H54 (cell line): ENCODE measurements at places on chromosomes 5 and 9.

DNA sequence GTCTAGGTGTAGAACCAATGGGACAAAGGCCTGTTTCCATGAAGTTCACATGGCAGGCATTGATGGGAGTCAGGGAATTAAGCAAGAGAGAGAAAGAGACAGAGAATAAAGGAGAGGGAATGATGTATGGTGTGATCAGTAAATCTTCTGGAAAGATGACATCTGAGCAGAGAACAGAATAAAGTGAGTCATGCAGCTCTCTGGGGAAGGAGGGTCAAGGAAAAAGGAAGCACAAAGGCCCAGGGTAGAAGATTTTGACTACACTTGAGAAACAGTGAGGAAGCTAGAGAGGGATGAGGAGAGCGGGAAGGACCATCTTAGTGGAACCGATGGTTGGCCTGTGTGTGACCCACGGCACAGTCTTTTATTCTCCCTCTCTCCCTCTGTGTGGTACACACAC, 425.9 kb downstream of the SPOCK1 start:
- no peak for DNase-seq

DNA sequence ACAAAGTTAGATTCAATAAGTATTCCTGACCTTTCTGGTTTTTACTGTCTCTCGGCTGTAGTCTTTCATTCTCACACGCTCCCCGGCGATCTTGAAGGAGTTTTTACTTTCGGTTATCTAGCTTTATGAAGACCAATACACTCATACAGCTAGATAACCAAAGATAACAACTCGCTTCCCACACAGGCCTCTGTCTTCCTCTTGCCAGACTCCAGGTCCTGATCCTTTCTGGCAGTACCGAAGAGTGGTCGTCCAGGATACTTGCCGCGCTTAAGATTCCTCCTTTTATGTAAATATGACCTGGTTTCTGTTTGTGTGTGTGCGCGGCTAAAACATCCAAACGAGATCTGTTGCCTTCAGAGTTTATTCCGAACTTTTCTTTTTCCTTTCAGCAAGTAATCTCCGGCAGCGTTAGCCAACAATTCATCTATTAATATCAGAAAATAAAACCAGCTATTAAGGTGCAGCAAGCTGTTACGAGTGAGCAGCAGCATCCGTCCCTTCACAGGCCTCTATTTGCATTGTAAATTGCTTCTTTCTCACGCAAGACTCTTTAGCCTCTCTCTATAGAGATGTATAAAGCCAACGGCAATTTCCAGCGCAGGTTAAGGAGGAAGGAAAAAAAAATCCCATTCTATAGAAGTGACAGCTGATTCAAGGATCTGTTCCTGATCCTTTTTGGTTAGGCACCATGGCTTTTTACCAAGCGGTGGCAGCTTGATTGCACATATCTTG, 216.1 kb downstream of the MEF2C start:
- DNase-seq: no peak

GRCh38 chr5:126108470-126108869, 314.7 kb upstream of the GRAMD2B start:
- DNase-seq: no peak

DNA sequence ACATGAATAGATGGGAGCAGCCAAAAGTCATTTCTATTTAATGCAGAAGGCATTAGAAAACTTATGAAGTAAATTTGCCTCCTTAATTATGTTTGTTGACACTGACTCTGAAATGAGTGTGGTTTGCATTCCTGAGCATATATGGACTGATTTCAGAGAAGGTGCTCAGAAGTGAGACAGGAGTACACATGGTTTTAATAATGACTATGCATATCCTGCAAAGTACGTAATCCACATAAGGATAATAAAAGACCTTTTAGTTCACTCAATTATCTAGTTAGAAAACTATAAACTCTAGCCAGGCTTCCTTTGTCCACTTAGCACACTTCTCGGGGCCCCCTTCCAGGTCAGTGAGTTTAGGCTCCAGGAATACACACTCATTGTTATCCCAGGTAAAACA, 75.7 kb upstream of the SNX2 start:
- no peak for DNase-seq

DNA sequence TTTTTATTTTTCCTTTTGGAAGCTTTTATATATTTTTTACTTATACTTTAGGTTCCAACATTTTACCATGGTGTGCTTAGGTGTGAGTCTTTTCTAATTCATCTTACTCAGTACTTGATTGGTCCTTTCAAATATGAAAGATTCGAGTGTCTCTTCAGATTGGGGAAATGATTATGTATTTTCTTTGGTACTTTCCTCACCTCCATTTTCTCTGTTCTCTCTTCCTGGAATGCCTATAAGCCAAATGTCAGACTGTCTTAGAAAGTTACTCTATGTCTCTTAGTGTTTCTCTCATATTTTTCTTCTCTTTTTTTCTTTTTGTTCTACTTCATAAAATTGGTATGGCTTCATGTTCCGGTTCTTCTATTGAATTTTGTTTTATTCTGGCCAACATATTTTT, 119.6 kb upstream of the SV2C start:
- no peak for DNase-seq

DNA sequence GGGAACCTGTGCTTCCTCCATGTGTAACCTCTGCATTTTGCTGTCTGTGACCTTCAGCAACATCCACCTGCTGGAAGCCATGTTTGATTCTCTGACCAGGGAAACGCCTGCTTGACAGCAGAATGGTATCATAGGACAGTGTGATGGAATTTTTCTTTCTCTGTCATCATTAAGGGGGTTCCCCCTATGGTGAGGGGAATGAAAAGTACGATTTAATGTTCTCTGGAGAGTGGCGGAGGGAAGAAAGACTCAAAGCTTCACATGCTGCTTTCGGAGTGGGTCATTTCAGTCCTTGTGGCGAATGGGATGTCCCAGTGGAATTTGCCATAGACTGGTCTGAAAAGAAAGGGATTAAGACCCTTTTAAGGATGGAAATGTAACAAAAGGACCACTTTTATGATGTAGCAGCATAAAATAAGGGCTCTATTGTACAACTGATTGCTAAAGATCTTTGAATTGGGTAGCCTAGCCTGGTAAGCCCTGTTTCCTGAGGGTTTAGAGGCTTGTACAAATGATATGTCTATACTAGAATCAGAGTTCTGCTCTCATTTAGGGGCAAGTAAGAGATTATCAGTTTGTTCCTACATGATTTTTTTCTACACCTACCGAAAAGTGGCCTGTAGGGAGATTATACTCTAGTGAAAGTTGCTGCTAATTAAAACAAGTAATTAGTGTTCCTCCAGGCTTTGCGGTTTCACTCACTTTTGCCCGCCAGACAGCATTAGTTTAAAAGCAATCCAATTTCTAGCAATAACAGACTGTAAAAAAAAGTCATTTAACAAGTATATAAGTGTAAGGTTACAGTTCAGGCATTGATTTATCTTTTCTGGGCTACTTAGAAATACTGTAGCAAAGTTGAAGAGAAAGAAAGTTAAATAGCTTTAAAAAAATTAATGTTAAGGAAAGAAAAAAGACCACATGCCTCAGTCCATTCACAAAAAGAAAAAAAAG, 904.5 kb downstream of the NR2F1-AS1 start:
- no peak for DNase-seq

GRCh38 chr5:71586052-71586940, 844 bp upstream of the MCCC2 start:
- peak; percentile 16 for DNase-seq

DNA sequence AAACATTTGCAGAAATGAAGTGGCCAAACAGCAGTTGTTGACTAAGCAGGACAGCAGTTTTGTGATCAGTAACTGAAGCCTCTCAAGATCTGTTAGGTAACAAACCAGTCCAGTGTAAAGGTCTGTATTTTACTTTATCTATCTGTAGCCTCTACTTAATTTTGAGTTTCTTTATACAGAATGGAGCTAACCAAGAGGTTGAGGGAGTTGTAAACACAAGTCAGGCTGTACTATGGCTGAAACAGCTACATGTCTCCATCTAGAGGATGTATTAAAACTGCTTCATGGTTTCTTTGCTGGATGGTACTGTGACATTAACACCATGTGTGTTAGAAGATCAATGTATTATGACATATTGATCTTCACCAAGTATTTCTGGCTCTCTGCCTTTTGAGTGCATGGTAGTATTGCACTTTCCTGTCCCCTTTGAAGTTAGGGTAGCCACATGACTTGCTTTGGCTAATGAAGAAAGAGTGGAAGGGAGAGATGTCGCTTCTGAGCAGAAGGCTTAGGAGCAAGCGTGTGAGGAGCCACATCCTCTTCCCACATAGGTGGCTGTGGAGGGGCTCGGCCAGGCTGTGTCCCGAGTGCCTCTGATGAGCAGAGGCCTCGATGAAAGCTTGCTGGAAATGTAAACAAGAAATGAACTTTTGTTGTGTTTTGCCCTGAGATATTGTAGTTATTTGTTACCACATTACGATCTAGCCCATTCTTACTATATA, 105.6 kb upstream of the PCA3 start:
- no peak for DNase-seq

DNA sequence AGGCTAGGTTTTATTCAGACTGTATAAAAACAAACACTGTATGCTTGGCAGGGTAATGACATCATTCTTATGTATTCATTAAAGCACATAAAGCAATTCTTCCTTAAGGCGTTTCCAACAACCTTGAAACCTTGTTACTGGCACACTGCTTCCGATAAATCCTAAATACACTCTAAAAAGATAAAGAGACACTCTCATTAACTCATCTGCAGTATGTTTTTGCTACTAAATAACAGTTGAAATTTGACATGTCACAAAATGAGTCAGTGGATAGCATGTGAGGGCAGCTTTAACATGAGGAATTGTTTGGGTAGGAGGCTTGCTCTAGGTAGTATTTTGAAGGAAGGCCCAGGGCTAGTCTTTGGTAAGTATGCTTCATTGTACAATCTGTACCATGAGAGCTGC, 13.7 kb downstream of the YIPF5 start:
- no peak for DNase-seq

DNA sequence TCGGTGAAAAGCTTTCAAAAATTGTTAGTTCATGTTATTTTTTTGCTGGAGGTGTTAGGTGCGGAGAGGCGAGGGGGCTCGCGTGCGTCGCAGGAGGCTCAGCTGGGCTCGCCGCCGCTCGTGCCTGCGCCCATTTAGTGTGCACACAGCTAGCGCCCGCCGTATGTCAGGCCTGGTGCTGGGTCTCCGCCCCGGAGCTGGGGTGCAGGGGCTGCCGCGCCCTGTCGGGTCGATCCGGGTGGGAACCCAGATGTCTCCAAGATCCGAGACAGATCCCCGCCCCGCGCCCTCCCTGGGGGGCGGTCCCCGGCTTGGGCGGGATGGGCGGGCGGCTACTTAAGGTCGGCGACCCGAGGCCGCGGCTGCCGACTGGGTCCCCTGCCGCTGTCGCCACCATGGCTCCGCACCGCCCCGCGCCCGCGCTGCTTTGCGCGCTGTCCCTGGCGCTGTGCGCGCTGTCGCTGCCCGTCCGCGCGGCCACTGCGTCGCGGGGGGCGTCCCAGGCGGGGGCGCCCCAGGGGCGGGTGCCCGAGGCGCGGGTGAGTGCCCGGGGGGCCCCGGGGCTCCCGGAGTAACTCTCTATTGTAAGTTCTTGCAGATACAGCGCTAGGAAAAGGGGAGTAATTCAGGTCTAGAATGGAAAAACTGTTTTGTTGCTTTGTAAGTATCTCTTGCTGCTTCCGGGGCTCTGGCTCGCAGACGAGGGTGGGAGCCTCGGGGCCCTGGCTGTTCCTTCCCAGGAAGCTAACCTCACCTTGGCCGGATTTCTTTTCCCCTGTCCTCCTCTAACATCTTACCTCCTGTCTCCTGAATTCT, 31.7 kb downstream of the GSN start:
- no peak for DNase-seq

DNA sequence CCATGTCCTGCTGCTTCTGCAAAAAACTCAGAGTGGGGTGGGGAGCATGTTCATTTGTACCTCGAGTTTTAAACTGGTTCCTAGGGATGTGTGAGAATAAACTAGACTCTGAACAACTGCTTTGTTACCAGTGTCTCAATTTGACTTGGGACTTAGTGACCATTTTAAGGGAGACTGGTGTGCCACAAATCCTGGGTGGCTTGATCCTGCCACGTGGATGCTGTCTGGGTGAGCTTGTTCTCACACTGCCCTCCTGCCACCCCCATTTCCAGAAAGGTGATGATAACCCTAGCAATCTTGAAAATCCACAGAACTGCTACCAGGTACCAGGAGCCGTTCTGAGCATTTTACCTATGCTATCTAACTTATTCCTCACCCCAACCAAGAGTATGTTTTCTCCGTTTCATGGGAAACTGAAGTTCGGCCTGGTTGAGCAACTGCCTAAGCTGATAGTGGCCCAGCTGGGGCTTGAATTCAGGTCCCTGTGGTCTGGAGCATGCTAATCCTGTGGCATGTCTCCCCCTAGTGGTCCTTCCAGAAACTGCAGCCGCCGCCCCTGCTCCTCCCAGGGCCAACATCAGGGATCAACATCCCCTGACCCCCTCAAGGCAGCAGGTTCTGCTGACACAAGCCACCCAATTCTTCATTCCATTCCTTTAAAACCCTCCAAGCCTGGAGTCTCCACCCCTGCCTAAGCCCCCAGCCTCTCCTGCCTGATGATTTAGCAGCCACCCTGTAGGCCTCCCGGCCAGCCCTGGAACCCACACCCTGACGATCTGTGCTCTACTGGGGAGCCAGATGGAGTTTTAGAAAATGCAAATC, 2.8 kb downstream of the IL3 start:
- peak; percentile 70 for DNase-seq

DNA sequence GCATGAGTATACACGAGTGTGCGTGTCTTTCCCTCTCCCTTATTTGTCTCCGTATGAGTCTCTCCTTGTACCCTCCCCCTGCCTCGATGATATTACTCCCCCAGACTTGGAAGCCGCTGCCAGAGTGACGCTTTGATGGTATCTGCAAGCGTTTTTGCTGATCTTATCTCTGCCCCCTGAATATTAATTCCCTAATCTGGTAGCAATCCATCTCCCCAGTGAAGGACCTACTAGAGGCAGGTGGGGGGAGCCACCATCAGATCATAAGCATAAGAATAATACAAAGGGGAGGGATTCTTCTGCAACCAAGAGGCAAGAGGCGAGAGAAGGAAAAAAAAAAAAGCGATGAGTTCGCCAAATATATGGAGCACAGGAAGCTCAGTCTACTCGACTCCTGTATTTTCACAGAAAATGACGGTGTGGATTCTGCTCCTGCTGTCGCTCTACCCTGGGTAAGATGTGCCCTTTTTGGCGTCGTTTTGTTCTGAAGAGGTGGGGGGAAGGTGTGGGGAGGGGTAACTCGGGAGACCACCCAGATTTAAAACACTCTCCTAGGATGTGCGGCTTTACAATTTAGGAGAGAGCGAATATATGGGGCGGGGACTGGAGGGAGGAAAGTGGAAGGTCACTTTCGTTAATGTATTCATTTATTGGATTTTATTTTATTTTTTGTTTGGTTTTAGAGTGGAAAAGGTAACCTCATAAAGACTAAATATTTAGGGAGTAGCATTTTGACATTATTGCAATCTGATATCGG, at the start of gene GABRG2:
GABRG2 (plus strand) TSS at position 119 of the 757 bp plus-strand sequence; CDS start at position 346, 227 bp downstream.
- DNase-seq: no peak

GRCh38 chr9:98172604-98173003, 19.8 kb downstream of the CORO2A start:
- DNase-seq: no peak
